ENCODE measurements at places on chromosomes 7 and 10.
A peak's percentile ranks its signal among the peaks of the same experiment; 100 is the strongest.

GRCh38 chr7:137576481-137576880 is 232.9 kb upstream of the PTN start:
- DNase-seq = no peak

DNA sequence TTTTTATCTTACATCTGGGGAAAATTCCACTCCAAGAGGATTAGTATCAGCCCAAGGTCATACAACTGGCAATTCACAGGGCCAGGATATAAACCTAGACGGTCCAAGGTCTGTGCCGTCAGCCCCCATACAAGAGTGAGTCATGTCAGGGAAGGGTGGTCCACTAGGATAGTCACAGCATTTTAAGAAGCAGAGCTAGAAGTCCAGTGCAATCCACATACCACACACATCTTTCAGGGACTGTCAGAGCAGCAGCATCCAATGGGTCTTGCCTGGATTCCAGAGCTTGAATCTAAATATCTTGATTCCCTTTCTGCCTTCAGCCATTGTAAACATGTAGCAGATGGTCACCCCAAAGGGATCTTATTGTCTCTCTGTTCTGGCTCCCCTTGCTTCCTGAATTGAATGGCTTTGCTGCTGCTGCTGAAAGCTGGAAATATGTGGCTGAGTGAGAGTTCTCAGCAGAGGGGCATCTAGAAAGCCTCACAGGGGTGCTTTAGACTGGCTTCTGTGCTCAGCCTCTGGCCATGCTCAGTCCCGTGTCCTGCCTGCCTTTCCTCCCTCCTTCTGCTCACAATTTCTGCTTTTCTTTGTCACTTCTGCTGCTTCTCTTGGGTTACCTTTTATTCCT is 9.9 kb upstream of the OR6V1 start:
- DNase-seq = peak; percentile 3

GRCh38 chr7:157566631-157567006 is 229.8 kb downstream of the DNAJB6 start:
- DNase-seq = no peak

DNA sequence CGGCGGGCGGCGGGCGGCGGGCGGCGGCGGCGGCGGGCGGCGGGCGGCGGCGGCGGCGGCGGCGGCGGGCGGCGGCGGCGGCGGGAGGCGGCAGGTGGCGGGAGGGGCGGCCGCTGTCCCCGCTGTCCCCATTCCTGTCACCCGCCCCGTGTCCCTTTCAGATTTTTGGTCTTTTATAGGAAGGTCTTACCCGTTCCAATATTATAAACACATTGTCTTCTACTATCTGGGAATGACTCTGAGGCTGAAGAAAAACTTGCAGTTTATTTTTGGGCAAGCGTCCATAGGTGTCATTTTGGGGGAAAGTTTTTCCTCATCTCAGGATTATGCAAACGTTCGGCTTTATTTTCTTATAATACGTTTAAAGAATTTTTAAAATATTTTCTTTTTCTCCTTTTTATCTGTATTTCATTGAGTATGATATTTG is 578 bp downstream of the ZNF713 start:
- peak; percentile 33 for DNase-seq

- no peak for DNase-seq
Observed at GRCh38 chr7:116500078-116500853, 728 bp downstream of the CAV2 start.

Data from G401 (cell line).